Fibroblast of skin of right quadriceps (primary cell): ENCODE measurements at places on chromosomes 1 and 21.

DNA sequence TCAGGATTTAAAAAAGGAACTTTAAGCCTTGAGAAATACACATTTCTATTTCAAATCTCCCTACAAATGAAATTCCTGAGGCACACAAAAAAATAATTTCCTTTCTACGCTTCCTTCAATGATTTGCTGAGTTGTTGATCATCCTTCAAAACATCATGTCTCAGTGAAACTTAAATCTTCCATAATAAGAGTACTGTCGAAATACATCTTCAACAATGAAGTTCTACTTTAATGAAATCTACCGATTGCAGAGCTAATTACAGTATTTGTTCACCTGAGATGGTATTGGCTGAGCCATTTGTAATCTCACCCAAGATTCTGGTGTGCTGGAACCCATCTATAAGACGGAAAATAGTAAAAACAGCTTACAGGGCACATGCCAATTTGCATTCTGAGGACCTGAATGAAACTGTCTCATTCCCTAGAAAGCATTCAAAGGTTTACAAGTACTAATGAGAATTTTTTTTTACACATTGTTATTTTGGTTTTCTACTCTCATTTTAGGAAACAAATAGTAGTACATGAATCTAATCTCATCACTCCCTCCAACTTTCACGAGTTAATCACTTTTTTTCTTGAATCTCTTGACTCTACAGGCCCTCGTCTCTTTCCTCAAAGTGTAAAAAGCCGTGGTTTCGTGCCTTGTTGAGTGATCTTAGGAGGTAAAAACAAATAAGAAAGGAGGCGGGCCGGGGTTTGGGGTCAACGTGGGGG lies 1.1 kb downstream of the CHML start:
- peak; percentile 28 for DNase-seq

- peak; percentile 21 for DNase-seq
Observed at GRCh38 chr1:247373721-247374141, 42.1 kb upstream of the ZNF496 start.

GRCh38 chr1:218171302-218171893 lies 113.7 kb upstream of the RRP15 start:
- DNase-seq: peak; percentile 35

DNA sequence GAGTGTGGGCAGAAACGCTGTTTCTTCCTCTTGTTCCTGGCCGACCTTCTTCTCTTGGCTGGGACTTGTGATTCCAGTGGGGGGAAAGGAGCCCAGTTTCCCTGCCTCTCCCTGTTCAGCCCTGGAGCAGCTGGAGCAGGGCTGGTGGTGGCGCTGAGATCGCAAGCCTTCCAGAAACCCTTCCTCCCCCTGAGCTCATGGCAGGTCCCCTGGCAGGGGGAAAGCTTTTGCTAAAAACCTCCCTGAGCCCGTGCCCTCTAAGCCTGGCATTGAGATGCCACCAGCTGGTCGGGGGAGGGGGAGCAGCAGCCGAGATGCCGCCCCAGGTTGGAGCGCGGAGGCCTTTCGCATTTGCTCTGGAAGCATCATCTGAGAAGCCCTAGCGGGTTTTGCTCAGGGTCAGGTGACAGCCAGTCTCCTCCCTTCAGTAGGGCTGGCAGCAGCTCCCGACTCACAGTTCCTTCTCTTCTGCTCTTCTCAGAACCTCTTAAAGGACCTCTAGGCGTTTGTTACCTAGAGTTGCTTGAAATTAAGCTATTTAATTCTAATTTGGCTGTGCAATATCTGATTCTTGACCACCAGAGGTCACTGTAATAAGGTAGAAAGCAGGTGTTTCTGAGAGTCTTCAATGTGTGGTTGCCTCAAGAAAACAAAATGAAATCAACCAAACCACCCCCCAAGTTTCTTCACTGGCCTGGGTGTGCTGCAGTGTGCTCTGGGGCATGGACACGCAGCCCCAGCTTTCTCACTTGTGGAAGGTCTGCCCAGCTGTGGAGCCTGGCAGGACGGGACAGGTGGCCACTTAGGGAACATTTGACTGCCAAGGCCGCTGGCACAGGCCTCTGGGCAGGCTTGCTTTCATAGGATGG lies 257.3 kb downstream of the CAMTA1 start:
- peak; percentile 39 for DNase-seq

- DNase-seq: peak; percentile 94
Observed at GRCh38 chr1:47881505-47882442, 115.4 kb downstream of the TRABD2B start.

GRCh38 chr1:91189096-91189495 lies 167.3 kb upstream of the ZNF644 start:
- DNase-seq: no peak

DNA sequence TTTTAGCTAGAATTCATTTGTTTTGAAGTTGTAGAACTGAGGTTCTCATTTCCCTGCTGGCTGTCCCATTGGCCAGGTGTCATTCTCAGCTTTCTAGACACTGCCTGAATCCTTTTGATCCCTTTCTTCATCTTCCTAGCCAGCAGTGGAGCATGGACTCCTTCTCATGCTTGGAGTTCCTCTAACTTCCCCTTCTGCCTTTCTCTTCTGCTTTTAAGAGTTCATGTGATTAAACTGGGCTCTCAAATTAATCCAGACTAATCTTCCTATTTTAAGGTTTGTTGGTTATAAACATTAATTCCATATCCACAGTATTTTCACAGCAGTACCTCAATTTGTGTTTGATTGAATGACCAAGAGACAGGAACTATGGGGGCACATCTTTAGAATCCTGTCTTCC lies 52.3 kb downstream of the ADAMTS5 start:
- DNase-seq: no peak

DNA sequence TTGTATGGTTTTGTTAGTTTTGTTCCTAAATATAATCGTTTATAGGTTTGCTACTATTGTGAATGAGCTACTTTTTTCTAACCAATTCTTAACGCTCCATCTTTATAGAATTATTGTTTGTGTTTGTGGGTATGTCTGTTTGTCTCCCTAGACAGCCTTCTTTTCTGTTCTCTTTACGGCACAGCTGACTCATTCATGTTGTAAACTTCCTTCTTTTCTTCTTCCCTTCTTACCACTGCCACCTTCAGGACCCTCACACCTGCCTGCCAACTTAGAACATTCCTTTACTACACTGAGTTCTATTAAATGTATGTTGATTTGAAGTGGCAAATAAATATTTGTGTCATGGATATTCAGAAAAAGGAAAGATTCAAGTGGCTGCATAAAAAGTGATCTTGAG lies 29.1 kb downstream of the AK5 start:
- no peak for DNase-seq

DNA sequence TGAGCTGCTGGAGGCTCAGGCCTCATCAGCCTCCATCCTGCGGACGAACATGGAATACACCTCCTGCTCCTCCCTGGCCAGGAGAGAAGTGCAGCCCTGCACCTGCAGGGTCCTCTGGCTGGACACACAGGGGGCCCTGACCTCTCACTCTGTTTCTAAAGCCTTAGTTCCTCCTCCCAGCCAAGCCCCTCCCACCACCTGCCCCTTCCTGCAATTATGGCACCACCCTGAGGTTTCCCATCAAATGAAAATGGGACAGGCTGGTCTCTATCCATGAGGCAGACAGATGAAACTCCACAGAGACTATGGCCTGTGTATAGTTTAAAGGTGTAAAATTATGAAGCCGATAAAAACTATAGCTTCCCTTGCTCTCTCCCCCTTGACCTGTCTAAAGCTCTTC lies 42.6 kb downstream of the CACNA1S start:
- no peak for DNase-seq

DNA sequence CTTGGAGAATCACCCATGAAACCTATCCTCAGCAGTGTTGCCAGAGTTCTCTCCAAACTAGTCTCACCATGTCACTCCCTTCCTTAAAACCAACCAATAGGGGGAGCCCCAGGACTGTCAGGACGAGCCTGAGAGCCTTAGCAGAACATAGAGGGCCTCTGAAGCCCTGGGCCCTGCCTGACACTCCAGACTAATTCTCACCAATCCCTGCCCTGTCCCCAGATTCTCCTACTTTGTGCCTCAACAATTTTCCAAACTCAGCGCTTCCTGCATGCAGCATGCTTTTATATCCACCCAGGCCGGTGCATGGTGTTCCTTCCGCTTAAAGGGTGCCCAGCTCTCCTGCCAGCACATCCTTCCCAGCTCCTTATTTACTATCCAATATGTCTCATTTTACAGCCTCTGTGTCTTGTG lies 42.7 kb downstream of the HSD3B1 start:
- DNase-seq: peak; percentile 53

GRCh38 chr21:45382697-45382997 lies 22.3 kb upstream of the COL18A1 start:
- no peak for DNase-seq

- DNase-seq: no peak
Observed at GRCh38 chr1:96039910-96040309, 681.7 kb upstream of the PTBP2 start.

DNA sequence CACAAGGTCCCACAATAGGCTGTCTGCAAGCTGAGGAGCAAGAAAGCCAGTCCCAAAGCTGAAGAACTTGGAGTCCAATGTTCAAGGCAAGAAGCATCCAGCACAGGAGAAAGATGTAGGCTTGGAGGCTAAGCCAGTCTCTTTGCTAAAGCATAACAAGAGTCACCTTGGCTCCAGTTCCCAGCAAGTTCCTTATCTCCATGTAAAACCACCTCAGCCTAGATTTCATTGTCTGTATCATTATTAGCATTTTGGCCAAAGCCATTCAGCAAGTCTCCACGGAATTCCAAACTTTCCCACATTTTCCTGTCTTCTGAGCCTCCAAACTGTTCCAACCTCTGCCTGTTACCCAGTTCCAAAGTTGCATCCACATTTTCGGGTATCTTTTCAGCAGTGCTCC lies 36.9 kb downstream of the PIGM start:
- DNase-seq: no peak

DNA sequence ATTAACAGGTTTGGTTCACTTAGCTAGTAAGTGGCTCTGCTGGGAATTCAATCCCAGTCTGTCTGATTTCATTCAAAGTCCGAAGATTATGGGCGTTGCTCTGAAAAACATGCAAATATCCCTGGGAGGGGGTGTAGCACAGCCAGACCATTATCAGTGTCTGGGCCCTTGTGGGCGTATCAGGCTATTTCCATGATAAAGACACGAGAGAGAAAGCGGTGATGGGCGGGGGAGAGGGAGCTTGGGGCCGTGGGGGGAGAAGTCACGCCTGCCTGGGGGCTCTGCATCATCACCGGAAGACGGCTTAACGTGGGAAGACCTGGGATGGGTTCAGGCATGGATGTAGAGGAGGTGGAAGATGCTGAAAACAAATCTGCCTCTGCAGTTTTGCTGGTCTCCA lies 25.8 kb downstream of the IL6R start:
- no peak for DNase-seq
